ENCODE measurements at places on chromosomes 7 and 10.

GRCh38 chr7:133412942-133413341 is 160.1 kb downstream of the EXOC4 start:
- no peak for DNase-seq

DNA sequence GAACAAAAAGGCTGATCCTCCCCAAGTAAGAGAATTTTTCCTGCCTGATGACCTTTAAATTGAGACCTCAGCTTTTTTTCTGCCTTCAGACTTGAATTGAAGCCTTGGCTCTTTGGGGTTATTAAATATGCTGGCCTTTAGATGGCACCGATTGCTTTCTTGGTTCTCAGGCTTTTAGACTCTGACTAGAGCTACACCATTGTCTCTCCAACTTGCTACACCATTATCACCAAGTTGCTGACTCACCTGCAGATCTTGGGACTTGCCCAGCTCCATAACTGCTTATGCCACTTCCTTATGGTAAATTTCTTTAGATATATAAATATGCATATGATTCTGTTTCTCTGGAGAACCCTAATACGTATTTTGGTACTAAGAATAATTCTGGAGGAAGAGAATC is 3.1 kb upstream of the ABCA13 start:
- DNase-seq: no peak

DNA sequence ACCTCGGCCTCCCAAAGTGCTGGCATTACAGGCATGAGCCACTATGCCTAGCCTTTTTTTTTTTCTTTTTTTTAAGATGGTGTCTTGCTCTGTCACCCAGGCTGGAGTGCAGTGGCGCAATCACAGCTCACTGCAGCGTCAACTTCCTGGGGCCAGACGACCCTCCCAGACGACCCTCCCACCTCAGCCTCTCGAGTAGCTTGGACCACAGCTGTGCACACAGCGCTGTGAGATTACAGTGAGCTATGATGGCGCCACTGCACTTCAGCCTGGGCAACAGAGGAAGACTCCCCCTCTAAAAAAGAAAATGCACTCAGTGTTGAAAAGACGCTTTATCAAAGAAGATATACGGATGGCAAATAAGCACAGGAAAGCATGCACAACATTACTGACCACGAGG is 16.5 kb upstream of the WIPI2 start:
- no peak for DNase-seq

DNA sequence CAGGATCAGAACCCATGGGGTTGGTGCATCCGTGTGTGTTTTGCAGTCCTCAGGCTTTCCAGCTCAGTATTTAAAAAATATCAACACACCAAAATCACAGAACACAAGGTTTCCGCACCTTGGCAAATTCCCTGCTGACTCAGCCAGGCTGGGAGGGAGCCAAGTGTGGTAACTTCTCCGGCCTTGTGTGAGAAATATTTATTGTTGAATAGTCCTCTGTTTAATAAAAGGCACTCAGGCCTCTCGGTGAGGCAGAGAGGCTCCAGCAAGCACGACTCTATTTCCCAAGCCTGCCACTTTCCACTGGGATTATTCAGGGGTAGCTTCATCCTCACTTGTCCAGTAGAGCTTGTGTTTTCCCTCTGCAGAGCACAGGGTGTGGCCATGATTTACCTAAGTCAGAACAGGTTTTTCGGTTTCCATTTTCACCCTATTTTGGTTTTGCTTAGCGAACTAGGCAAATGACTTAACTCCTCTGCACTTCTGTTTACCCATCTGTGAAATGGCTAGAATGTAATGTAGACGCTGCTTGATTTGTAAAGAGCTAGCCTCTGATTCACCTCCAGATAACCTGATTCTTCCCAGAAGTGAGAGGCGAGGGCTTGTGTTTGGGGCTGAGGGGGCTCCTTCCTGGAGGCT is 13.0 kb upstream of the CHST15 start:
- DNase-seq: no peak

- no peak for DNase-seq
Measured at GRCh38 chr10:130236711-130237110, 100.5 kb downstream of the GLRX3 start.

DNA sequence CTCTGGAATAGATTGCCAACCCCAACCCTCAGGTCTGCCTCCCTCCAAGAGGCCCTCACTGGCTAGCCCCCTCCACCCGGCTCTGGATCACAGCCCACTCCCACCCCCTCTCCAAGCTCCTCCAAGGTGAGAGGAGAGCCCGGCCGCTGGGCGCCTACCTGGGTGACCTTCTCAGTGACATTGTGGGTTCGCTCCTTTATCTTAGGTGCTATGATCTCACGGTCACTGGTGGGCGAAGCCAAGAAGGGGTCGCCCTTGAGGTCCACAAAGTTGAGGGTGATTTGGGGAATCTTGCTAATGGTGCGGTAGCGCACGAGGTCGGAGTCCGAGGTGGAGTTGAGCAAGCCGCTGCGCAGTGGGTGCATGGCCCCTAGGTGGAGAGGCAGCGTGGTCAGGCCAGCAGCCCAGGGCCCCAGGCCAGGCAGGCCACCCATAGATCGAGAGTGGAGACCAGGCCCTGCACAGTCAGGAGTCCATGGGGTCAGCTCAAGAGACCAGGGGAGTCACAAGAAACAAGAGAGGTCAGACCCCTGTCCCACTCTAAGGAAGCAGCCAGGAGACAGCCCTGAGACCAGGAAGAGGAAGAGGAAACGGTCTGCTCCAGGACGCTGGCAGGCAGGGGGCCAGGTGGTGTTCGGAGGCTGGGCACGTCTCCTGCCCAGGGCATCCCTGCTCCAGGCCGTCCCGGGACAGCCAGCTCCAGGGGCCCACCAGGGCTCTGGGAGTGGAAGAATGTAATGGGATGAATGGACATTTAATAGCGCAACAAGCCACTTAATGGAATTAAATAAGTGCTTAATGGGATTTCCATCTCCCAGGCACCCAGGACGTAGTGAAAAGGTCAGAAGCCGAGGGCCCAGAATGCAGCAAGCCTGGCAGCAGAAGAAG is 20.7 kb downstream of the KCNH2 start:
- no peak for DNase-seq

DNA sequence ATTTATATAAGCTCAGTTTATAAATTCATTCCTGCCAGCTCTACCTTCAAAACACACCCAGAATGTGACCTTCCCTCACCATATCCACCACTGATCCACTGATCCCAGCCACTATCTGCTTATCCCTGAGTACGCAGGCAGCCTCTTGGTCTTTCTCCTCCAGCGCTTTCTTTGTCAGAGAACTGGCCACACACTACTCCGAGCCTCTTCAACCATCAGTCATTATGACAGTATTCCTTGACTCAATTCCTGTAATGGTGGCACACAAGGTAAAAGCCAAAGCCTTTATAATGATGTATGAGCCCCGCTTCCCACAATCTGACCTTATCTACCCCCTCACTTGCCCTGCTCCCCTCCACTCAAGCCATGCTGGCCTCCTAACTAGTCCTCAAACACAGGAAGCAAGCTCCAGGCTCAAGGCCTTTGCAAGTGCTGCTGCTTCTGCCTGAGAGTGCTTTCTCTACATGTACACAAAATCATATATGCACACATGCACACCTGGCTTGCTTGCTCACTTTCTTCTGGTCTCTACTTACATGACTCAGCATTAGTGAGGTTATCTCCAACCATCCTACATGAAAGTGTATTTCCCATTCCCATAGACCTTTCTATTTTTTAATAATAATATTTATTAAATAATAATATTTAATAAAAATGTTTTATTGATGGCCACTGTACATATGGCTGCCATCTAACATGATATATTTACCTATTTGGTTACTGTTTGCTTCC is 150.4 kb upstream of the FEZF1 start:
- no peak for DNase-seq

DNA sequence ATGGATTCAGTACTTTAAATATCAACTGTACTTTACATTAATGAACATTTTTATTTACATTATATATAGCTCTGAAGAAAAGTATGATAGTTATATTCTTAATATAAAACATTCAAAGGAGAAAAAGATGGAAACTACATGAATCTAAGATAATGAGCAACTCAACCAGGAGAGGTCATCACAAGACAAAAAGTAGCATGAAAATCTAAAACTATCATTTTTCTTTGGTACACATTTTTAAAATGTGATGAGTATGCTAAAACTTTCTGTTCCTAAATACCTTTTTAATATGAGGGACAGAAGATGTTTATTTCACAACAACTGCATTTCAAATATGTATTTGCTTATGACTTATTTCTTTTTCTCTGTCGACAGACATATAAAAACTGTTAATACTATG is 2.4 kb downstream of the CNTNAP2 start:
- no peak for DNase-seq

DNA sequence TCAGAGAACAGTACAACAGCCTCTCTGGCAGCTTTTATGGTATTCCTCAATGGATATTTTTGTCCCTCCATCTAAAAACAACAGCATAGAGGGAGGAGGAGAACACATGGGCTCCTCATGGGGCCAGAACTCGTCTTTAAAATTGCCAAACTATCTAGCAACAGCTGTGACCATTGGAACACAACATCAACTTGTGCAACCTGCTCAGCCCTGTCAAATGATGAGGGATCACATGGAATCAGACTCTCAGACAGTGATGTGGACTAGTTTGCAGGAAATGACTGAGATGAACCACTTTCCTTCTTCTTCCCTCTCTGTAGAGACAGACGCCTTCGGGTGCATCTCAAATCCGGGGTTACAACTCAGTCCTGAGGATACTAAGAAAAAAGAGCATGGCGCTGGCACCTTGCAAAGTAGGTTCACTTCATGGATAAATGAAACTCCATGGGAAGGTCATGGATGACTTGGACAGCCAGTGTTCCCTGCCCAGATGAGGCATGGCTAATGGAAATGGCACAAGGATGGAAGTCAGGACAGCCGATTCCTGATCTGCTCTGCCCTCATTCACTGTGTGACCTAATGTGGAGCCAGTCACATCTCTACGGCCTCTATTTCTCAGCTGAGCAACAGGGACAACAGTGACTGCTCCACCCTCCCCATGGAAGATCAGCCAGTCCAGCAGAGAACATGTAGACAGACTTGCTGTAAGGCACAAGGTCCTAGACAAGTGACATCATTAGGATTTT is 24.6 kb upstream of the DGKI start:
- DNase-seq: no peak

DNA sequence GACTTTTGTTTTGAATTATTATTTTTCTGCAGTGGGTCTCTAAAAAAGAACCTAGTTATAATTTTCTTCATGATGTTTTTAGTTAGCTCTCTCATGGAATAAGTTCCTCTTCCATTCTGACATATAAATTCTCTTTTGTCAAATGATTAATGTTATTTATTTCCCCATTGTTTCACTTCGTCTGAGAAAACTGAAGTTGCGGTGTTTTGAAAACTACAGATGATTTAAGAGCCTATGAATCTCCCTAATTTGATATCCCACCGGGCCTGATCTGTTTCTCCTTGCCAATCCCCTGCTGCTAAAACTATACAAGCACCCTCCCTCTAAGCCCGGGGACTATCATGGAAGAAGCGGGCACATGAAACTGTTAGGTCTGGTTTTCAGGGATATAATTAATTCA is 41.4 kb downstream of the HTR7 start:
- no peak for DNase-seq

DNA sequence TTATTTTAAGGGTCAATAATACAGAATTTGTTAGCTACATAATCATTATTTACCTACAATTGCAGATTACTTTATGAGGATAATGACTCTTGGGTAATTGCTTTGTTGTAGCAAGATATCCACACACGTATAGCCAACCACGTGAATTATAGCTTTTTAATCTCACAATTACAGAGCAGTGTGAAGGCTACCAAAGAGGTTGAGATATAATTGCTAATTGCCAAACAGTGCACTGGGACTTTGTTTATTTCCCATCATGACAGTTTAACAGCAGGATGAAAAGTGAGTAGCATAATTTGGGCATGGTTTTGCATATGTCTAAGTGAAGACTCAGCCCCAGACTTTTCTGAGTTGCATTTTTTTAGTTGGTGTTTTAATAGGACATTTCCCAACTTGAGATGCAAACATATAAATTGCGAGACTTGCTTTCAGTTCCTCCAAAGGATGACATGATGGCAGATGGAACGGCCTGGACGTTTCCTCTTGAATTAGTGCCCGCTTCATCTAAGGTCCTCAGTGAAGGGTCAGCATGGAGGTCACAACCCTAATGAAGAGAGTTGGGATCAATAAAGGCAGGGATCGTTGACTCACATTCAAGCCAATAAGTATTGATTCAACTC is 180.7 kb upstream of the GPR26 start:
- no peak for DNase-seq

- no peak for DNase-seq
Measured at GRCh38 chr7:157271991-157272324, 64.8 kb upstream of the DNAJB6 start.

DNA sequence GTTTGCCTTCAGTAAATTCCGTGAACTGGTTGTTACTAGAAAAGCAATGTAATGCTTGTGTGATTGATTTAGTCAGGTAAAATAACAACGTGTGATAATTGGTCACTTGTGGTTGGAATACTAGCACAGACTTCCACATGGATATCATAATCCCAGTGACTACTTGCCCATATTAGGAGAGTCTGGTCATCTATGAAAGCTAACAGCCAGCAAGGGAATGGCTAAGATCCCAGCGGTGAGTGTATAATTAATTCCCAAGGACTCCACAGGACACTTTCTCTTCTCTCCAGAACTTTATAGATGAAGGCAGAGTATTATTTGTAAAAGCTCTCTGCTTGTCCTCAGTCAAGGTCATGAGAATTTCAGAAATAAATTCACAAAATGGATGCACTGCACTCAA is 662.6 kb upstream of the TEX47 start:
- no peak for DNase-seq

DNA sequence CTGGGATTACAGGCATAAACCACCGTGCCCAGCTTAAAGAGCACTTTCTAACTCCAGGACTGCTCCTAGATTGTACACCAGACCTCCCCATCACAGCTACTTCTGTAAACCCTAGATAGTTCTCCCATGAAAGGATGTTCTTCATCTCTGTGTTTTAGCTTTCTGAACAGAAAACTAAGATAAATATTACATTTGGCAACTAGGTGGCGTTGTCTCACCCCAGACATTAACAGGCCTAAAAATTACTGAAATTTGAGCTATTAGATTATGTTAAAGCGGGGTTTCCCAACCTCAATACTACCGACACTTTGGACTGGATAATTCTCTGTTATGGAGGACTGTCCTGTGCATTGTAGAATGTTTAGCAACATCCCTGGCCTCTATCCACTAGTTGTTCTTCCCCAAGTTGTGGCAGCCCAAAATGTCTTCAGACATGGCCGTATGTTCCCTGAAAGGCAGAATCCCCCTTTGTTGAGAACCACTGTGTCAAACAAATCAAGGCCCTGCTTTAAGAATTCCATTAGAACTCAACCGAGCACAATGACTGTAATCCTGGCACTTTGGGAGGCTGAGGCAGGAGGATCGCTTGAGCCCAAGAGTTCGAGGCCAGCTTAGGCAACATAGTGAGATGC is 19.1 kb downstream of the ATOH7 start:
- DNase-seq: no peak

- DNase-seq: no peak
Measured at GRCh38 chr10:125000366-125001312, 58.7 kb downstream of the ZRANB1 start.

DNA sequence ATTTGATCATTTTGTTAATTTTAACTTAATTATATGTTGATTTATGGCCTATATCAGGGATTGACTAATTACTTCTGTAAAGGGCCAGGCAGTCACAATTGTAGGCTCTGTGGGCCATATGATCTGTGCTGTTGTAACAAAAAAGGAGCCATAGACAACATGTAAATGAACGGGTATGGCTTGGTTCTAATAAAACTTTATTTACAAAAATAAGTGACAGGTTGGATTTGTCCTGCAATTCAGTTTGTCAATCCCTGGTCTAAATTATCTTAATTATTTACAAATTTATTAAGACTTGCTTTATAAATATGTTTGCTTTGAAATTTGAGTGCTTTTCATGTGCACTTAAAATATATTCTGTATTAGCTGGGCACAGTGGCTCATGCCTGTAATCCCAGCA is 2.9 kb upstream of the HK1 start:
- no peak for DNase-seq
